Germinal center (tissue), 1 donor: ENCODE measurements at places on chromosomes 4 and X.

DNA sequence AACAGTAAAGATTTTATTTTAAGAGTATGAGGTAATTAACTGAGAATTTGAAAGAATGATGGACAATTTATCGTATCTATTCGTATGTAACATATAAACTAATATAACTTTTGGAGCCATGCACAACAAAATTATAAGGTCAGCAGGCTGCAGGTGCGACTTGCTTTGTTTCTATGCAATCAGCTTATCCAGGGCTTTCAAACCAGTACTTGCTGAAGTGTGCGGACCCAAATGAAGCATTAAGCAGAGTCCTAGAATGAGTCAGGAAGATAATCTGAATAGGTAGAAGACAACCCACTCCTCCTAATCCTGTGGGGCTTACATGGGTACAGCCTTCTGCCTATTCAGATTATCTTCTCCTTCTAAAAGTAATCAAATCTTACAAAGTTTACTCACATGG, 2.1 kb downstream of the NSD2 start:
- no peak for DNase-seq

DNA sequence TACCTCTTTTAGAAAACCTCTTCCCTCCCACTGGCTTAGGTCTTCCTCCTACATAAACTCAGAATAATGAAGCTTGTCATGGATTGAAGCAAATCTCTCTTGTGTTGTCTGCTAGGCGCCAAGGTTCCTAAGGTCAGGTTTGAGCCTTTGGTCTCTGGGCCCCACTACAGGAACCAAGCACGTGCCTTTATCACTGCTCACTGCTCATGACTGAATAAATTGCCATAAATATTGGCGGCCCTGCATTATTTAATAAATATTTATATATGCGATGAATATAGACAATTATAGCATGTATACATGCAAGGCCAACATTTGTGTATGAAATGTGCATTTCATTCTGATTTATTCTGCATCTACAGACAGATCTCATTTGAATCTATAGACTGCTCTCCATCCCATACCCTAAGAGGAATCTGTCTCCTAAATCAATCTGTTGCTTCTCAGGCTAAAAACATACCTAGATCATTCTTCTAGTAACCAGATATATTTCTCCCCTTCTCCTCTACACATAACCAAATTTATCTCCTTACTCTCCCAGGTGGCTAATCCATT, 1717.6 kb upstream of the TENM3 start:
- no peak for DNase-seq

DNA sequence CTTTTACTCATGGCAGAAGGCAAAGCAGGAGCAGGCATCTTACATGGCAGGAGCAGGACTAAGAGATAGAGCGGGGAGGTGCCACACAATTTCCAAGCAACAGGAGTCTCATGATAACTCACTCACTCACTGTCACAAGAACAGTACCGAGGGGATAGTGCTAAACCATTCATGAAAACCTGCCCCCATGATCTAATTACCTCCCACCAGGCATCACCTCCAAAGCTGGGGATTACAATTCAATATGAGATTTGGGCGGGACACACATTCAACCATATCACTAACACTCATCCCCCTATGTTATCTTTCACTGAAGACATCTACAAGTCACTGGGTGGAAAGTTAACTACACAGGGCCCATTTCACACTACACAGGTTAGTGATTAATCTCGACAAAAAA, 25.4 kb upstream of the GLRB start:
- DNase-seq: no peak

DNA sequence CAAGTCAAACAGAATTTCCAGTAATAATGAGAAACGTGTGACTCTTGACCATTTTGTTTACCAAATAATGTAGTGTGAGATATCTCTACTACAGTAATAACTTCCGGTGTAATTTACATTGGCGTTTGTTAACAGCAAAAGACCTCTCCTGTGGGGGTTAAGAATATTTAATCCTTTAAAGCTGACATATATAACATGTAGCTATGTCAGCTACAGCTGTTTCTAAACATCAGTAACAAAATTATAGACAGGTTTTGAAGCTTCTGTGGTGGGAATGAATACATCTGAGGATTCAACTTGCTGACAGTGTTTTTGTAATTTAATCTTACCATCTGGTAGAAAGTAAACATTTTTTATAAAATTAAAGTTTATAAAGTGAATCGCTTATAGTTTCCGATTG, 73.6 kb upstream of the TENM3 start:
- no peak for DNase-seq

DNA sequence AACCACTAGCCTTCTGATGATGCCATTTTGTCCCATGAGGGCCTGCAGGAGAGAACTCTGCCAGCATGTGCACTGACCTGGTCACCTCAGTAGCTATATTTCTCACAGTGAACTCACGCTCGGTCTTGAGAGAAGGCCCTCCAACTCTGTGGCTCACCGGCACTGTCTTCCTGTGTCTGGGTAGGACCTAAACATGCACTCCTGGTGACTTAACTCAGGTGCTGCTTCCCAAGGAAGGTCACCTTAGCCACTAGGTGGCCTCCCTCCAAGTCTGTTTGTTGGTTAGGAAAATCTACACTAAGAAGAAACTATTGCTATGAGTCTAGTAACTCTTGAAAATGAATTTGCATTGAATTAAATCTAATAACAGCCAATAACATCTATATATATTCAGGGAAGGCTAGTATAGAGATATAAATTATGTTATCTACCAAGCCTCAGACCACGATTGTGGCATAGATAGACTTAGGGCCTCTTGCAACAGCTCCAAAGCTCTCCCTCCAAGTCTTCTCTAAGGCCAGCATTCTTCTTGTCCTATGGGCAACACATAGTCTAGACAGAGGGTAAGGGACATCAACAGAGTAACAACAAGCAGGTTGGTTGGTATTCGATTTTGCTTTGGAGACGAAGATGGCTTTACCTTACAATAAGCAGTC, 24.7 kb downstream of the TLR10 start:
- DNase-seq: no peak

GRCh38 chrX:123881330-123881729, 21.5 kb downstream of the XIAP start:
- DNase-seq: no peak

- DNase-seq: peak; percentile 1
Observed at GRCh38 chrX:155216940-155217440, 730 bp downstream of the VBP1 start.

GRCh38 chrX:33589316-33589715, 378.0 kb upstream of the DMD start:
- DNase-seq: no peak

DNA sequence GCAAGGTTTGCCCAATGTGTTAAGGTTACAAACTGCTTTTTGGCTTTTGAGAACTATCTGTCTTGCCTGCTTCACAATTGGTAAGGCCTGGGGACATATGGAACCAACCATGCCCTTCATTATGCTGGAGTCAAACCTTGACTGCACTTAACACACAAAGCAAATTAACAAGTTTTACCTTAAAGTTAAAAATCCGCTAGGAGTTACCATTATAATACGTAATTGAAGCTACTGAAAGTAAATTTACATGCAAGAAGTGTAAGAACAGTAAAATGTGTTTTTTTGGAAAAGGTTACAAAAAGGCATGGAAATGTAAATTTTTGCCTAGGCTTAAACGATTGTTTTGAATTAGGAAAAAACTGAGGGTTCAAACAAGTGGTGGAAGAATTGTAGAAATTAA, 69.7 kb downstream of the BMP15 start:
- DNase-seq: no peak

- DNase-seq: no peak
Observed at GRCh38 chr4:150744570-150744969, 162.6 kb downstream of the MAB21L2 start.

DNA sequence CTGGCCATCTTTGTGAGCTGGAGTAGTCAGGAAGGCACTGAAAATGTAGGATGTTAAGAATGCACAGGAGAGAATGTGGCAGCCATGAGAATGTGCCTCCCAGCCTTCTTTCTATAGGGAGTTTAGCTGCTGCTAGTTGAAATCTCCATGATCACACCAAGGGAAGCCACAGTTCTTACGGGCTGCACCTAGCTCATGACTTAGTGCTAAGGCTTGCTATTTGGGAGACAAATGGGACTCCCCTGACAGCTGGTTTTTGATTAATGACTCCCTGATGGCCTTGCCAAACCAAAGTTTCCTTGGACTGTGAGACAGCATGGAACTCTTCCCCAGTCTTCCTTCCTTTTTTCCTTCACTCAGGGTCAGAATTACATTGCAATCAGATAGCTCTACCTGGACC, 9.2 kb downstream of the CTSO start:
- DNase-seq: no peak

- DNase-seq: no peak
Observed at GRCh38 chr4:90146306-90146705, 19.1 kb downstream of the CCSER1 start.

- DNase-seq: no peak
Observed at GRCh38 chr4:72209600-72209999, 177.8 kb downstream of the NPFFR2 start.

- DNase-seq: no peak
Observed at GRCh38 chrX:46072791-46073190, 472.4 kb downstream of the ZNF674 start.

GRCh38 chr4:8394806-8395205, 45.7 kb downstream of the ACOX3 start:
- no peak for DNase-seq

- DNase-seq: no peak
Observed at GRCh38 chr4:150579551-150580234, 2.3 kb upstream of the MAB21L2 start.

GRCh38 chrX:103537871-103538387, 18.6 kb upstream of the RAB40A start:
- no peak for DNase-seq
